ENCODE measurements at places on chromosomes 3 and 15.
A peak's percentile ranks its signal among the peaks of the same experiment; 100 is the strongest.

DNA sequence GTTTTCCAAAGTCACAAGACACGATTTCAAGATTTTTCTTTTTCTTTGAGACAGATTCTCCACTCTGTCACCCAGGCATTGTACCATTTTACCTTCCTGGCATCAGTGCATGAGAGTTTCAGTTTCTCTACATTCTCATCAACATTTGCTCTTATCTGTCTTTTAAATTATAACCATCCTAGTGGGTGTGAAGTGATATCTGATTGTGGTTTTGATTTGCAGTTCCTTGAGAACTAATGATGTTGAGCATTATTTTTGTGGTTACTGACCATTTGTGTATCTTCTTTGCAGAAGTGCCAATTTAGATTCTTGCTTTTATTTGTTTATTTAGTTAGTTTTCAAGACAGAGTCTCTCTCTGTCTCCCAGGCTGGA lies 41.2 kb downstream of the ADIPOQ start:
- no peak for DNase-seq

GRCh38 chr15:62477929-62478328 lies 312.8 kb upstream of the C2CD4B start:
- no peak for DNase-seq

DNA sequence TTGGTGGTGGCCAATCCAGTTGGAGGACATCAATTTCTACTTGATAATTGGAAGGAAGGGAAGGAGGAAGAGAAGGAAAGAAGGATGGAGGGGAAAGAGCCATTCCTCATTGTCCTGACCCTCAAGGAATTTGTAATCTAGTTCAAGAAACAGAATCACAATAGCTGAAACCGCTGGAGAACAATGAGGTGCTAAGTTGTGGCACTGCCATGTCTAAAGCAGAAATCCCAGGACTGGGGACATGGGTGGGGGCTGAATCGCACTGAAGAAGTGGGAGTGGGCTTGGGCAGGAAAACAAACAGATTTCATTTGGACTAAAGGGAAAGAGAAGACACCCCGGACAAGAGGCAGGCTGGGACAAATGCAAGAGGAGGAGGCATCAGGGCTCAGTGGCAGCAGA lies 183.6 kb downstream of the UACA start:
- DNase-seq: no peak

DNA sequence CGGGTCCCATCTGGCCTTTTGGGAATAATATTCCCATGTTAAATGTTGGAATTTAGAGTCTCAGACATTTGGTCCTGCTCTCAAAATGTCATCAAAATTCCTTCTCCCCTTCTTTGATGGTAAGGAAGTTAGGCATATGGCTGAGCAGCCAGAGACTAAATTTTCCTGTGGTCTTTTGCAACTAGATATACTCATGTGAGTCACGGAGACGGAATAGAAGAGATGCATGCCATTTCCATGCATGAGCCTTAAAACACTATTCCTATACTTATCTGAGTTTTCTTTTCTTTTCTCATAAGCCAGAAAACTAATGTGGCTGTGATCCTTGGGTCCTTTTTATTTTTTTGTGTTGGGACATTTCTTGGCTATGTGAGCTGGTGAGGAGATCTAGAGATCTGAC lies 105.3 kb downstream of the NR2F2 start:
- no peak for DNase-seq

- DNase-seq: no peak
These were observed 27.3 kb downstream of the SPTSSB start for GRCh38 chr3:161343986-161344385.

- peak; percentile 90 for DNase-seq
These were observed 508.5 kb downstream of the GABRG3 start for GRCh38 chr15:27479296-27480140.

DNA sequence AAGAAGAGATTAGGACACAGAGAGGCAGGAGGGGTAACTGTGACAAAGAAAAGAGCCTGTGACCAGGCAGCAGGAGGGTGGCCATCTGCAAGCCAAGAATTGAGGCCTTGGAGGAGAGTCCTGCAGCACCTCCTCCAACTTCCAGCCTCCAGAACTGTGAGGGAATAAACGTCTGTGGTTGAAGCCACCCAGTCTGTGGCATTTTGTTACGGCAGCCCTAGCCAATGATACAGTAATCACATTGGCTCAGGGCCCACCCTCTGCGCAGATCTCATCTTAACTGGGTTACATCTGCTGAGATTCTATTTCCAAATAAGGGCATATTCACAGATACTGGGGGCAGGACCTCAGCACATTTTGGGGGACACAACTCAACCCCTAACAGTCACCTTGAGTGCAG lies 11.3 kb downstream of the SELENOS start:
- no peak for DNase-seq

GRCh38 chr15:49297584-49297983 lies 125.5 kb upstream of the FGF7 start:
- no peak for DNase-seq

DNA sequence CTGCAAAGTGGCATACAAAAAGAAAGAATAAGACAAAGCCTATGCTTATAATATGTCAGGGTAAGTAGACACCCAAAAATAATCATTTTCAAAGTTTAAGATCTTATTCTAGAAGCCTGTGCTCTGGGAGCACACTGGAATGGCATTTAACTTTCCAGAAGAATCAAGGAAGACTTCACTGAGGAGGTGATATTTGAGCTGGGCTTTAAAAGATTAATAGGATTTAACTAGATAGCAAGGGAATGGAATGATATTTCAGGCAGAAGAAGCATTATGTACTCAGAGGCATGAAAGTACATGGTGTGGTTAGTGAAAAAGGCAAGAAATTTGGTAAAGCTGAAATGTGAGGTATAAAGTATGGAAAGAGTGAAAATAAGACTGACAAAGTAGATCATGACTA lies 106.8 kb downstream of the ZBTB20 start:
- DNase-seq: no peak

DNA sequence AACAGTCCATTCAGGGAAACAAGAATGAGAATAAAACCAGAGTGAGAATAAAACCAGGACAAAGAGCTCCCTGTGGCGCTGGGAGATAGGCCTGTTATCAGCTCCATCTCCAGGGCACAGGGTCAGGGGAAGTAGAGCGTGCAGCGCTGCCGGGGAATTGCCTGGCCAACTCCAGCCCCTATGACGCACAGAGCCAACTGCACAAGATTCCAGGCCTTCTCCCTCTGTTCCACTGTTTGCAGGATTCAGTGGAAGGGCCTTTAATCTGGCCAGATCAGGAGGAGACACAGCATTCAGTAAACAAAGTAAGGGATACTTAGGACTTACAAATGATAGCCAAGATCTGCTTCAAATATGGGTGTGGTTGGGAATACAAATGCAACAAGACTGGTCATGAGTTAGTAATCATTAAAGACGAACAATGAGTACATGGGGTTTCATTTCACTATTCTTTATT lies 49.4 kb downstream of the ITGB5 start:
- DNase-seq: no peak

DNA sequence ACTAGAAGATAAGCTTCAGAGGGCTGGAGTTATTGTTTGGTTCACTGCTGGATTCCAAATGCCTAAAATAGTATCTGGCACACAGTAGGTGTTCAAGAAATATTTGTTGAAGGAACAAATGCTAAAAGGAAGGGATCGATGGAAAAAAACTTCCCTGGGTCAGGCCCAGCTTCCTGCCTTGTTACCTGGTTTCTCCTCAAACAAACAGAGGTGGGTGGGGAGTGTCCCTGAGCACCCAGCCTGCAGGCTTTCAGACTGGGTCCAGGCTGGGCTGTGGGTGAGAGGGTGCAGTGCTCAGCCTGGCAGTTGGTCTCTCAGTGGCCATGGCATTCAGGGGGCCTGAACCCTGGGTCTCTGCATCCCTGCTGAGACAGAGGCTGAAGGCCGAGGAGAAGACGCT lies 14.4 kb upstream of the STRA6 start:
- DNase-seq: no peak

- no peak for DNase-seq
These were observed 50.5 kb downstream of the ANP32A start for GRCh38 chr15:68770216-68770615.

DNA sequence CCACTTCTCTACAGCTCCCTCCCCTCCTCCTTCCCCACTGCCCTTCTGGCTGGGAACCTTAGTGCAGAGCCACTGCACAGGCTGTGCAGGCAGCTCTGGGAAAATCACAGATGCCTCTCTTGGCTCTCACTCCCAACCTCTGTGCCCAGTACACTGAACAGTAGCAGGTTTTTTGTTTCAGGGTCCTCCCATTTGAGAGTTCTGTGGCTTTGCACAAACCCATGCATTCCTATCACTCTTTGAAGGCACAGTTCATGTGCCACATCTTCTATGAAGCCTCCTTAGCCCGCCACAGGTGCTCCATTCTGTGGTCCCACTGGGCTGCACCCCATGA lies 103.9 kb downstream of the SNRK start:
- DNase-seq: peak; percentile 78

- no peak for DNase-seq
These were observed 41.8 kb upstream of the IQSEC1 start for GRCh38 chr3:13114811-13115575.

DNA sequence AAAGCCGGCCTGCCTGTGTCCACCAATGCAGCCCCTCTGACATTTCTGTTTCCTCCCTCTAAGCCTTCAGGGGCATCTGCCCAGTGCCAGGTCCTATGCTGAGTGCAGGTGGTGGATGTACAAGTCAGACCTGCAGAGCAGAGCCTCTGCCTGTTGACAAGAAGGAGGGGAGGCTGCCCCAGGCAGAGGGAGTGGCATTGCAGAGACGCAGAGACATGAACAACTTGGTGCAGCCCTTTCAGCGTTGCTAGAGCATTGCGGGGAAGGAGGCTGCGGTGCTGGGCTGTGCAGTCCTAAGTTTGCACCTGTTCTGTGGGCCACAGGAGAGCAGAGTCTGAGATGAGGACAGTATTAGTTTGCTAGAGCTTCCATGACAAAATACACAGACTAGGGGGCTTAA lies 65.2 kb downstream of the LSM3 start:
- DNase-seq: no peak

GRCh38 chr15:62737551-62737950 lies 305.0 kb upstream of the TPM1 start:
- DNase-seq: no peak

DNA sequence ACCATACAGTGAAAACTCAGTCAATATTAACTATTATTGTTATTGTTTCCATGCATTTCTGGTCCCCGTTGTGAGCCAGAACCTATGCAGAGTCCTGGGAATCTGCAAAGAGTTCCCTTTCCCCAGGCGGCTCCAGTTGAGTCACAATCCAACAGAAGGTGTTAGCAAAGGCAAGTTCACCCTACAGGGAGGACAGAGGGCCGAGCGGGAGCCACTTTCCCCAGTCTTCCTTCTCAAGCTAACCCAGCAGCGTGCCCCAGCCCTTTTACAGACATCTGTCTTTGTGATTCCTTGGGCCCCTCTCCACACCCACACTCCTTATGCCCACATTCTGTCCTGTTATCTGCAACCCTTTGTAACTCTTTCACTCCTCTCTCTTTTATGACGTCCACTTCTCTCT lies 13.1 kb upstream of the LTF start:
- no peak for DNase-seq

- DNase-seq: no peak
These were observed 489 bp downstream of the HDGFL3 start for GRCh38 chr15:83207009-83207659.

DNA sequence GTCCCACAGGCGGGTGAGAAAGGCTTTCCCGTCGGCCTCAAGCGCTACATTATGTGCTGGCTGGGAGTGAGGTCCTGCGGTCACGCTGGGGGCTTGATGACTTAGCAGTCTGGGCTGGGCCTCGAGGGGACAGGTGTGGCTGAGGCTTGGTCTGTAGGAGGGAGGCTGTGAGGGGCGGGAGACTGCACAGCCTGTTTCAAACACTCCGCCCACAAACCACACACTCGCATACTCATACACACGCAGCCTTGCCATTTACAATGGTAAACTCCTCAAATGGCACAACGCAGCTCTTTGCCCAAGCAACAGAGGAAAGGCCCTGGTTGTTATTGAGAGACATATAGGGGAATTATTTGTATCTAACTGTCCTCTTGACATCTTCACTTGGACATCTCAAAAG lies 32.4 kb upstream of the RASGRF1 start:
- peak; percentile 78 for DNase-seq

DNA sequence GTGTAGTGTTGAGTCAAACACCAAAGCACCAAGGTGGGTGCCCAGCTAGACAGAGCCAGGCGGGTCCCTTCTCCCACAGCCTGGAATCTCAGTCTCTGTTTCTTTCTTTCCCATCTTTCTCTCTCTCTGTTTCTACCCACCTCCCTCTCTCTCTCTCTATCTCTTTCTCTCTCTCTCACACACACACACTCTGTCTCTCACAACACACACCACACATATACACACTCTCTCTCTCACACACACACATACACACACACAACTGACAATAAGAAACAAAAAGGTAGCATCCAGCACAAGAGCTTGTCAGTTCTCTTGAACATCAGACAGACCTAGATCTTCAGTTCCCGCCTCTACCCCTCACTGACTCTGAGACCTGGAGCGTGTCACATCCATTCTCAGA lies 2.4 kb downstream of the TMEM40 start:
- DNase-seq: no peak

DNA sequence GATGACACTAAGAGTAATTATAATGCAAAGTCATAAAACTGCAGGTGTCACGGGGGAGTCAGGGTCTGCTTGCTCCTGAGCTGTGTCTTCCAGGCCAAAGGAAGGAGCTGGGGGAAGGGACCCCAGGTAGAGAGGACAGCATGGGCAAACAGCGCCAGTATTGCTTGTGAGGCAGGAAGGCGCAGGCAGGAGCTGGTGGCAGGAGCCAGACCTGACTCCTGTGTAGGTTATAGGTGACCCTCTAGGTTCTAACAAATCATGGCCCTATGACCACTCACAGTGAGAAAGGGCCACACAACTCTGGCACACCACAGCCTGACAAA lies 1.9 kb downstream of the CISH start:
- DNase-seq: no peak

GRCh38 chr3:158671821-158672214 lies 630 bp downstream of the LXN start:
- no peak for DNase-seq

DNA sequence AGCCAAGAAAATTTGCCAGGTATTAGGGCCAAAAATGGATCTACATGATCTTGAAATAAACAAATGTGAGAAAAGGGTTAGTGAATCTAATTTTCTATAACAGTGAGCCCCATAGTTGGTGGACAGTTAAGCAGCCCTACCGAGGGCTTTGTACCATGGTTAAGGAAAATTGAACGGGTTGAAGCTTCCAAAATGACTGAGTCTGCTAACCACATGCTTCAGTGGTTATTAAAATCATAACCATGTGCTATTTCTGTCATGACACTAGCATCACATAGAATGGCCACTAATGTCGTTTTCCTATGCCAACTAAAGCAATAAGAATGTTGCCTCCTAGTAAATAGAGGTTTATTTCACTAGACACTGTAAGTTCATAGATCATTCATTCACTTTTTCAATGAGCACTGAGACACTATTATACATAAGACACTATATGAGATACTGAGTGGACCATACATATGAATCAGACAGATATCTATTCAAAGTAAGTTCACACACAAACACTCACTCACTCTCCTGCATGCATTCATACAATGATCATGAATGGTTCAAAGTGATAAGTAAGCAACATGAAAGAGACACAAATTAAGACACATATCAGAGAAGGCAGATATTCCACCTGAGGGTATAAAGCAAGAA lies 4.3 kb downstream of the SST start:
- DNase-seq: no peak

- no peak for DNase-seq
These were observed 104.3 kb upstream of the MEIS2 start for GRCh38 chr15:37204692-37205091.

- no peak for DNase-seq
These were observed 37.8 kb downstream of the LARS2 start for GRCh38 chr3:45426161-45426560.

All from esophagus muscularis mucosa (tissue), 4 donors.